ENCODE measurements at places on chromosomes 13 and 19.

GRCh38 chr19:42270346-42271044, 1.4 kb downstream of the CIC start:
- peak; percentile 68 for DNase-seq

DNA sequence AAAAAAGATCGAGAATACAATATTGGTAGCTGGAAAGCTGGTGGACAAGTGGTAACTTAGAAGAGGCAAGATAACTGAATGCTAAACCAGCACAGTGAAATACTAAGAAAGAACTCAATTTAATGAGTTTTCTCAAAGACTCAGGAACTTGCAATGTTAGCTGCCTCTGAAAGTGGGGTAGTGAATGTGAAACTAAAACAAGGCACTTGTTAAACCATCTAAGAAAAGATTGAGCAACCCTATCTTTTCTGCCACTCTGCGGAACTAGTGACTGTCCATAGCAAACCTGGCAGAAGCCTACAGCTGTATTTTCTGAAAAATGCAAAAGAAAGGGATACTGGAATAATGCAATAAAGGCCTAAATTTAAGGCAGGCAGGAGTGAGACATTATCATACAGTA, 1574.4 kb upstream of the PRR20A start:
- no peak for DNase-seq

GRCh38 chr19:532561-533363, 1.2 kb downstream of the CDC34 start:
- peak; percentile 59 for DNase-seq

DNA sequence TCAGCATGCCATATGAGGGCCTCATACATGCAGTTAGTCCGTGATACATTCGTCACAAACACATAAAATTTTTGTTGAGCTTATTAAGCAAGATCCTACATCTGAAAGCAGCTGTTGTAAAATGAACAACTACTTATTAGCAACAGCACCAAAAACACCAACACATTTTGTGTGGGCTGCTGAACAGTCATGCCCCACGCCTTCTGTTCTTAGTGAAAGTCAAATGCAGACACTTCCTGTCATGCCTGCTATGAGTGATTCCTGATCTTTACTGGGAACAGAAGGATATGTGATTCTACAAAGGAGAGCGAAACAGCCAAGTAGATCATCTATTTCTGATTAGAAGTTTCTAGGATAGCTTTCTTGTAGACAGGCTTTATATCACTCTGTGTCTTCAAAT, 4.2 kb upstream of the B3GLCT start:
- DNase-seq, result no peak

- no peak for DNase-seq
These were observed 19.0 kb downstream of the KCTD15 start for GRCh38 chr19:33815380-33816340.

DNA sequence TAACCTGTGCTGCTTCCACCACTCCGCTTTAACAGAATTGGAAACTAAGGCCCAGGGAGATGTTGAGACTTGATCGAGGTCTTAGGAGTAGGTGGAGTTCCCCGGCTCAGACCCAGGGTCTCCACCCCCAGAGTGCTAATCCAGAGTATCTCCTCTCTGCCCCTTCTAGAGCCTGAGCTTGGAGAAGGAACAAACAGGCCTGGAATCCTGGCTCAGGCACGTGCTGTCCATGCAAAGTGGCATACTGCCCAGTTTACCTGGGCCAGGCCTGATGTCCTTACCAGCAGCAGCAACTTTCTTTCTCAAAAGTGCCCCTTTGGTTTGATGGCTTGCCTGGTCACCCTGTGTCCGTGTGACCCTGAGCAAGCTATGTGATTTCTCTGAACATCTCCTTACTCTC, 3.7 kb downstream of the SYNGR4 start:
- no peak for DNase-seq

DNA sequence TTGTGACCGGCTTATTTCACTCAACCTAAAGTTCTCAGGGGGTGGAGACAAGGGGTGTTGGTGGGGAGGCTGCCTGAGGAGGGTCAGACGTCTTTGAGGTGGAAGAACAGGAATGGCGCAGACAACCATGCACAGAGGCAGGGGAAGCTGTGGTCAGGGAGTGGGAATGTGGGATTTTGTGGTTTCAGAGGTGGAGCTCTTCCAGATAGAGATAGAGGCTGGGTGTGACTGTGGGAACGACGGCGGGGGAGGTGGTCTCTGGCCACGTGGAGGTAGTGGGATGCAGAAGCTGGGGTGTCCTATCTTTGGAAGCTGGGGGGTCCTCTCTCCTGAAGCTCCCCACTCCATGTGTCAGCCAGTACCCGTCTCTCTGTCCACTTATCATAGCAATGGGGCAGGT, 7.8 kb upstream of the KLK14 start:
- no peak for DNase-seq

DNA sequence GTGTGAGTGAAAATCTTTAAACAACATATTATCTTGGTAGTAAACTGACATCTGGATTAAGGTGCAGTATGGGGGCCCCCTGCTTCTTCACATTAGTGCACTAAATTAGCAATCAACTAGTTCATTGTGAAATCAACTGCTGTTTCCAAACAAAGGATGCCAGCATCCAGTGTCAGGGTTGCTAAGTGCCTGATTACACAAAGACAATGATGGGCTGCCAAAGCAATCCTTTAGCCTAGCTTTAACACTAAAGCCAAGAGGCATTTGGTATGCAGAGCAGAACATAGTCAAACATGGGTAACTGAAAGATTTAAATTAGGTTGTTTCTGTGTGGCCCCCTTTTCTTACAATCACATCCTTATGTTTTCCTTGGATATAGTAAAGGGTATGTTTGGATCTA, 543.1 kb upstream of the SLITRK5 start:
- DNase-seq, result no peak

DNA sequence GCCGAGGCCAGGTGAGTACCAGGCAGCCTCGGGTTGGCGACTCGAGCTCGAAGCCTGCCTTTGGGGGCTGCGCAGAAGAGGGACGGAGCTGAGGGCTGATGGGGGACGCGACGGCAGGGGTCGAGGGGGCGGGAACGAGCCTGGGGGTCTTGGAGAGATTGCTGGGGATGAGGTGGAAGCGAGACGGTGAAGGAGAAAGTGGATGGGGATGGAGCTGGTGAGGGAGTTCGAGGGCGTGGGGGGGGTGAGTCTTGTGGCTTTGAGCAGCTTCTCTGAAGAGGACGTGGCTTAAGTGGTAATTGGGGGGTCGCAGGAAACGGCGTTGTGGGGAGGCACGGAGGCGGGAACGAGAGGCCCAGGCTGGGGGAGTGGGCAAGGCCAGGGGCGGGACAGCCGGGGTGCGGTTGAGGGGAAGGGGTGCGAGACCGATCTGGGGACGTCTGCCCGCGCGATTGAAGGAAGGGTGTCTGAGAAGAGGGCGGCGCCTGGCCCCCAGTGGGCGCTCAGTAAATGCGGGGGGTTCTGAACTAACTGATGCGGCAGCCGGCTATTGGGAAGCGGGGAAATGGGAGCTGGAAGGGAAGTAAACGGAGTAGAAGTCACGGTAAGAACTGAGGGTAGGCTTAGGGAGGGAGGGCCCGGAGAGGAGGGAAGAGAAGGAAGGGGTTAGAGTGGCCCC, 426 bp downstream of the MYO9B start:
- DNase-seq, result peak; percentile 69

- DNase-seq, result no peak
These were observed 2812.6 kb downstream of the PCDH9 start for GRCh38 chr13:64417581-64417980.

- no peak for DNase-seq
These were observed 114.6 kb upstream of the ZNF91 start for GRCh38 chr19:23509686-23510450.

DNA sequence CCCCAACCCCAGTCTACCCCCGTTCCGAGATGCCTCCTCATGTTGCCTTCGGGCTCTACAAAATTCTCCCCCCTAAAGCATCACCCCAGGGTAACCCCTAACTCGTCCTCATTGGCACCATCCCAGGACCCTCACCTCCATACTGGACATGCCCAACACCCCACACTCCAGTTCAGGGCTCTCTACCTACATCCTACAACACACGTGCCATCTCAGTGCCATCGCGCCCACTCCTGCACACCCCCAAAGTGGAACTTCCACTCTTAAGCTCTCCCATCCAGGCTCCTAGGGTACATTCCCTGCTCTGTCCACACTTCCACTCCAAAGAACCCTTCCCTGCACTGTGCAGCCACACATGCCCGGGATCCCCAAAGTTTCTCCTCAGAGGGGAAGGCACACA, 827 bp upstream of the FKRP start:
- no peak for DNase-seq

DNA sequence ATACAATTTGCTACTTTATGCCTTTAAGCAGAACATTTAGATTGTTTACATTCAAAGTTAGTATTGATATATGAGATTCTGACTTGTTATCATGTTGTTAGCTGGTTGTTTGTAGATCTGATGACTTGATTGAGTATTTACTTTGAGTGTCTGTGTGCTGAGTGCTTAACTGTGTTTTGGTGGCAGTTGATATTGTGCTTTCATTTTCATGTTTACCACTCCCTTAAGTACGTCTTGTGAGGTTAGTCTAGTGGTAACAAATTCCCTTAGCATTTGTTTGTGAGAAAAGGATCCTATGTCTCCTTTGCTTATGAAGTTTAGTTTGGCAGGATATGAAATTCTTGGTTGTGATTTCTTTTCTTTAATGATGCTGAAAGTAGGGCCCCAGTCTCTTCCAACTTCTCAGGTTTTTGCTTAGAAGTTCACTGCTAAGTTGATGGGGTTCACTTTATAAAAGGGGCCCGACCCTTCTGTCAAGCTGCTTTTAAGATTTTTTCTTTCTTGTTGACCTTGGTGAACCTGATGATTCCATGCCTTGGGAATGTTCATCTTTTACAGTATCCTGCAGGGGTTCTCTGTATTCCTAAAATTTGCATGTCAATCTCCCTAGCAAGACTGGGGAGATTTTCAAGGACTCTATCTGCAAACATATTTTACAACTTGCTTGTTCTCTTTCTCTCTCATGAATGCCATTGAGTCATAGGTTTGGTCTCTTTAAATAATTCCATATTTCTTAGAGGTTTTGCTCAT, 1095.4 kb upstream of the PCDH20 start:
- DNase-seq, result no peak

- DNase-seq, result no peak
These were observed 9.7 kb upstream of the ATP11A start for GRCh38 chr13:112679932-112680677.

DNA sequence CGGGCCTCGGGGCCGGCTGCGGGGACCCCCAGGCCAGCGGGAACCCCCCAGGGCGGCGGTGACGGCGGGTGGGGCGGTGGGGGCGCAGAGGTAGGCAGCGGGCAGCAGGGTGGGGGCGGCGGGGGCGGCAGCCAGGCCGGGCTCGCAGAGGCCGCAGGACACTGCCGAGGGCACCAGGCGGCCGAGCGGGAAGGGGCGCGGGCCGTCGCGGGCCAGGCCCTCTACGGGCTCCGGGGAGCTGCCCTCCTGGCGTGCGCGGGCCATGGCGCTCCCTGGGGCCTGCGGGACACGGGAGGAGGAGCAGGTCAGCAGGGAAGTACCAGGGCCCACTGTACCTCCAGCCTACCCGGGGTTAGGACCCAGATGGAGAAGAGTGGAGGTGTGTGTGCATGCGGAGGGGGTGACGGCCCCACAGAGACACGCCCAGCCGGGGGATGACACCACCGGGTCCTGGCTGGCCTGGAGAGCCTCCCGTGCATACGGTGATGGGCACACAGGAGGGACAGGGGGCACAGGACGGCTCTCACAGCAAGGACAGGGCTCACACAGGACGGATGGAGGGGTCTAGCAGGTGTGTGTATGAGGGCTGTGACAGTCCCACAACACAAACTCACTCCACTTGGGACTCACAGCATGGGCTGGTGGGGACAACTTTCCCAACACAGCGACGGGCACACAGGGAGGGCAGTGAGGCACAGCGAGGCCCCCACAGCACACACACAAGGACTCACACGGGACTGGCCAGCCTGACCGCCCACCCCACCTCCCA, 2.6 kb downstream of the BBC3 start:
- no peak for DNase-seq

DNA sequence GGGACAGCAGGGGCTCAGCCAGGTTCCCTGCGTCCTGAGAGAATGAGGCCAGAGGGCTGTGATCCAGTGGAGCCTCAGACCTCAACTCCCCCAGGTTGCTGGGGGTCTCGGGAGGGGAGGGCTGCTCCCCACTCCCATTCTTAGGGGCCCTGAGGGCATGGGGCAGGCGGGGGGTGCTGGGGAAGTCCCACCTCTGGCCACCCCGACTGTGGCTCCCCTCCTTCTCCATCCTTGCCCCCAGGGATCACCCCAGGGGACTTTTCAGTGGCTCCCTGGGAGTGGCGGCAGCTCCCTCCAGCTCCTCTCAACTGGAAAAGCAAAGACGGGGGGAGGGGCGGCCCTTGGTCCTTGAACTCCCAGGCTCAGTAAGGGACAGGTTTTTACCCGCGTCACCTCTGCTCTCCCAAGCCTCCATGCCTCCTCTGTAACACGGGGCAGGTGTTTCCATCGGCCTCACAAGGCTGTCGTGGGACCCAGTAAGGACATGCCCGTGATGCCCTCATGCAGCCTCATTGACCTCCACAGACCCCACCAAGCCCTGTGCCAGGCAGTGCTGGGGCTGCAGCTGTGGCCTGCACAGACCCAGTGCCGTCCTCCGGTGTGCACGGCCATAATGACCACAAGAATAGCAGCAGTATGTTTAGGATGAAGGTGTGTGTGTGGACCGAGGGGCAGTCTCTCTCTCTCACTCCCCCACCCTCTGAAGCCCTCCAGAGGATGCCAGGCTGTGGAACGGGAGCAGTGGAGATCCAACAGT, 11.6 kb upstream of the TOMM40 start:
- DNase-seq, result no peak

- no peak for DNase-seq
These were observed 38.4 kb upstream of the PEPD start for GRCh38 chr19:33559996-33560395.
